ENCODE measurements at places on chromosomes 16 and 17.
A peak's percentile ranks its signal among the peaks of the same experiment; 100 is the strongest.

DNA sequence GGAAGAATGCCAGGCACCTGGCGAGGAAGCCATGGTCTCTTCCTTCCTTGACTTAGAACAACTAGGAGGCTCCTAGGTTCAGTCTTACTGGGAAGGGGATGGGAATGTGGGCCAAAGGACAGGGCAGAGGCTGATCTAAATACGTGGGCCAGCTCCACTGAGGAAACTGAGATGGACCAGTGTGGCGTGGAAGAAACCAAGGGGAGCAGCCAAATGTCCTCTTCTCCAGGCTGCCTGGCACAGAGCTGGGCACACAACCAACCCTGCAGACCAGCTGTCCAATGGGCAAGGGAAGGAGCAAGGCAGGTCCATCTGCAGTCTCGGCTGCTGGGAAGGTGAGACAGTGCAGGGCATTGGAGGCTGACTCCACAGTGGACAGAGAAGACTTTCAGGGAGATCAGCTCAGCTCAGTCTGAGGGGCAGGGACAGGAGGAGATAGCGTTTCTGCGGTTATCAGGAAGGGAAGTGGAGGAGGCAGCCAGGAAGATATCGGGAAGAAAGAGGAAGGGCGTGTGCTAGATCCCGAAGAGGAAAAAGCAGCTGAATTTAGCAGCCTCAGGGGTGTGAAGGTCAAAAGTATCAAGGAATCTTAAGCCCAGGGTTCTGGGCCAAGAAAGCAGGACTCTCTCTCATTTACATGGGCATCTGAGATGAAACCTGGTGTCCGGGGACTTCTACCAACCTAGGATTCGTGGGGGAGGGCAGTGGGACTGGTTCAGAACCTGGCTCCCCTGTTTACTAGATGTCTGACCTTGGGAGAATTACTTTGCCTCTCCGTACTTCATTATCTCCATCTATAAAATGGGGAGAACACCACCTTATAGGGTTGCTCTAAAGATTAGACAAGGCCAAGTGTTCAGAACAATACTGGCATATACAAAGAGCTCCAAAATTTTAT, 1.8 kb downstream of the KIFC3 start:
- DNase-seq: no peak

GRCh38 chr17:61345825-61346666, 53.6 kb upstream of the TBX2 start:
- DNase-seq: no peak

DNA sequence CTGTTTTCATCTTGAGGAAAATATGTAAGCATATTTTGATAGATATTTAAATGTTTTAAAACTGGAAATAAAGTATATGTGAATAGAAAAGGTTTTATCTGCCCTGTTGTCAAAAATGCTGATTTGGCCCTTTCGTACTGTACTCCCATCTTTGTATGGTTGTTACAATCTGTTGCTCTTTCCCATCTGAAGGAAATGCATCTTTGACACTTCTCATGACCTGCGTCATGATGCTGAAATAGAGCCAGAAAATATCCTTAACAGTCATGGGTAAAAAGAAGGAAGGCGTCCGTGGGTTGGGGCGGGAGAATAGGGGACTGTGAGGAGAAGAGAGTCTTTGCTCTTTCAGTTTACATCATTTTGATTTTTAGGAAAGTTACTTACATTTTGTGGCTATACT, 327.7 kb downstream of the BCAS3 start:
- DNase-seq: no peak

- DNase-seq: no peak
Measured at GRCh38 chr16:81703177-81704155, 75.6 kb upstream of the PLCG2 start.

DNA sequence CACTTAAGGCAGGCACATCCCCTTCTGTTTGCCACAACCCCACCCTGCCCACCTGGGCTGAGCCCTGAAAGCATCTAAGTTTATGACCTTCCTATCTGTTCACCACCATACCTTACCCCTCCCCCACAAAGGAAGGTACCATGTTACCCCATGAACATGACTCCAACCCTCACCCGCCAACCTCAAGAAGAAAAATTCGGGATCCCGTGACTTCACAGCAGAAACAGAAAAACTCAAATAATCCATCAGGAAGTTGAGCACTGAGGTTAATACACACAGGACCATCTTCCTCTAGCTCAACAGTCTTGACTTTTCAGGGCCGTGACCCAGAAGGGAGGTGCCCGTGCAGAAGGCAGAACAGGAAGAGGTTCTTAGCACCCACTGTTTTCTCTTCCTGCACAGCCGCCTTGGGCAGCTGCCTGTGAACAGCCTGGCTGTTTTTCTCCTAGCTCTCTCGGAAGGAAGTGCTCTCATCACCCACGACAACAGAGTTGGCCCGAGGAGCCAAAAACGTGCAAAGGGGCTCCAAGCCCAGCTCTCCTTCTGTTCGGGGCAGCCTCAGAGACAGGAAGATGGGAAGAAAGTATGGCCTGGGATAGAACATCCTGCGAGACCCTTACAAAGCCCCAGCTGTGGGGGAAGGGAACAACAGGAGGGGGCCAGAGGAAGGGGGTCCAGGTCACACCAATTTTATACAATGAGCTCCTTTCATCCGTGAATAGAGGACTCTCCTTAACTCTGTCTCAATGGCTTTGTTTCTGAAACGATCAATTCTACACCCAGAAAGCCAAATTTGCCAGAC, 101.1 kb downstream of the XYLT1 start:
- no peak for DNase-seq

DNA sequence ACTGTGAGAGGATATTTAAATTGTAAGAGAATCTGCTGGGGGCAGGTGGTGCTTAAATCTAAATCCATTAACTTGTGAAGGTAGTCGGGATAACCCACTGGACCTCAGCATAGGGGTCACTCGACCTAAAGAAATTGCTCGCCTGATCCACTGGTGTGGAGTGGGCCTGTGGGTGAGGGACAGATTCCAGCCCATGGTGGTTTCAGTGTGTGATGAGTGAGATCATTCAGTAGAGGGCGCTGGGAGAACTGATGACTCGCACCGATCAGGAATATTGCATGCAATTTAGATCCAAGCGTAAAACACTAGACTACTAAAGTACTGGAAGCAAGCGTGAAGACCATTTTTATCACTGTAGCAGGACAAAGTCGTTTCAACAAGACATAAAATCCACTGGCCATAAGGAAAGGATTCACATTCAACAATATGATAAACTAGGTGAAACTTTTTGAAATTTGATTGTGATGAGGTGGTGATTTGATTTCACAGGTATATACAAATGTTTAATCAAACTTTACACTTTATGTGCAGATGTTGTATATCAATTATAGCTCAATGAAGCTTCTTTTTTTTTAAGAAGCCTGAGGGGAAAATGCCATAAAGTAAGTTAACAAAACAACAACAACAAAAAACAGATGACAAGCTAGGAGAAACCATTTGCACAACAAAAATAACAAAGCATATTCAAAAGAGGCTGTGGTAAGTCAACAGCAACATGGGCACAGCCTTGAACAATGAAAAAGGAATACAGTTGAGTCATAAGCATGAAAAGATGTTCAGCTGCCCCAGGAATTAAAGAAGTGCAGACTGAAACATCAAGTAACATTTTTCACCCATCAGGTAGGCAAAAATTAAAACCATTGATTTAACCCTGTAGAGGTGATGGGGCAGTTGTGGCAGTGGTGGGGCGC, 7.5 kb upstream of the TMEM170A start:
- DNase-seq: peak; percentile 46

- no peak for DNase-seq
Measured at GRCh38 chr16:89153848-89154271, 17.7 kb upstream of the CDH15 start.

- peak; percentile 20 for DNase-seq
Measured at GRCh38 chr17:59620518-59621259, 994 bp downstream of the CLTC start.

DNA sequence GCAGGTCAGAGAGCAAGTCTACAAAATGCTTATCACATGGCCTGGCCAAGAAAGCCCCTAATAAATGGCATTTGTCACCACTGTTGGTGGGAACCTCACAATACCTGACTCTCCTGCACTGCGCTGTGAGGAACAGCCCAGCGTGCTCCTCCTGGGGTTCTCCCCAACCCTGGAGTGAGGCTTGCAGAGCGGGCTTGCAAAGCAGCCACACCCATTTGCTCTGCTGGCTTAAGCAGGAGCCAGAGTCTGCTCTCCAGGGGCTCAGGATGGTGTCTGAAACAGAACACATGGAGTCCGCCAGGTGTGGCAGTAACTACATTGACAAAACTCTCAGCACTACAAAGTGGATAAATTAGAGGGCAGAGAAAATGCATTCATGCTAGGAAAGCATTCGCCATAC, 331.0 kb upstream of the CCL2 start:
- no peak for DNase-seq

DNA sequence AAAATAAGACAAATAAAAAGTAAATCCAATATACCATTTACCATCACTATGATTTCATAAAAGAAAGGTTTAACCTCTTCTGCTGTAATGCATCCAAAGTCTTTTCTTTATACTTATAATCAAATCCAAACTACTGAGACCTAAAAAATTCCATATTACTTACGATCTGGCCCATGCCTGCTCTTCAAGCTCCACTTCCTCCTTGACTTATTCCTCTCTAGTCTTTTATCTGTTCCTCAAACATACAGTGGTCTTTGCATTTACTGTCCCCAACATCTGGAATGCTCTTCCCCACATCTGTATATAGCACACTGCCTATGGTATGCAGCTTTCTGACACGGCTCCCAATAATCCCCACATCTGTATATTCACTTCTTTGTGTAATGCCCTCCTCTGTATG, 33.8 kb downstream of the PCTP start:
- DNase-seq: no peak

DNA sequence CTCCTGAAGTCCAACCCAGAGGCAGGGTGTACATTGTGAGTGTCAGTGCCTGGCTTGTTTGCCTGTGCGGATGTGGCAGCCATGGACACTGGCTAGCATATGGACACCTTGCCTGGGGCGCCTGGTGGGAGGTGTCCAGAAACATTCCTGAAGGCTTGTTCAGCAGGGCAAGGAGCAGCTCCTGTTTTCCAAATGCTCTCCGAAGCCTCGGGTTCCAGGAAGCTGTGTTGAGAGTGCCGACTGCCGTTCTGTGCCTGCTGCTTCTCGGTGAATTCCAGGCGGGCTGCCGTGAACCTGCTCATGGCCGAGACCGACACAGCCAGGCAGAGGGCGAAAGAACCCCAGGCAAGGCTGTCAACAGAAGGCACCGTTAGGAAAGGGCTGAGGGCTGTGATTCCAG, 10.9 kb upstream of the DHRS7C start:
- DNase-seq: no peak

DNA sequence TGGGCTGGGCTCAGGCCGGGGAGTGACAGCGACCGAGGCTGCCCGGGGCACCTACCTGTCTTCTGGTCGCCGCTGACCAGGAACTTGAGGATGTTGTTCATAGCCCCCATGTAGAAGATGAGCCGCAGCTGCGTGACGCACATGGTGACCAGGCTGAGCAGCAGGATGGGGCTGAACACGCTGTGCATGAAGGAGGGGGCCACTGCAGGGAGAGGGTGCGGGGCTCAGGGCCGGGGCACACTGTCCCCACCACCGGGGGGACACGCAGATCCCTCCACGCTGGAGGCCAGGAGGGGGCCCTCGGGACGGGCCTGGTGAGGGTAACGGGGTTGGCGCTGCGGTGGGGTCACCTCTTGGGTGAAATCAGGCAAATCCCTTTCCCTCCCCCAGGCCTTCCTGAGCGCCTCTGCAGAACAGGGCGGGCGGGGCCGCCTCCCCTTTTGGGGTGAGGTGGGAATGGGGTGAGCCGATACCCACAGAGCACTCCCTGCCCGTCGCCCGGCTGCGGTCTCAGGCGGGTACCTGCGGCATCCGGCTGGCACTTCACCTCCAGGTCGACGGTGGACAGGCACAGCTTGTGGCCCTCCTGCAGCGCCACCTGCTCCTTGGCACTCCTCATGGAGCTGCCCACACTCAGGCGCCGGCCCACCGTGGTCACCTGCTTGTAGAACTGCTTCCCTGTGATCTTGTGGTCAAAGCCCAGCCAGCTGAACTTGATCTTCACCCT, 28.3 kb upstream of the PITPNA start:
- DNase-seq: no peak

DNA sequence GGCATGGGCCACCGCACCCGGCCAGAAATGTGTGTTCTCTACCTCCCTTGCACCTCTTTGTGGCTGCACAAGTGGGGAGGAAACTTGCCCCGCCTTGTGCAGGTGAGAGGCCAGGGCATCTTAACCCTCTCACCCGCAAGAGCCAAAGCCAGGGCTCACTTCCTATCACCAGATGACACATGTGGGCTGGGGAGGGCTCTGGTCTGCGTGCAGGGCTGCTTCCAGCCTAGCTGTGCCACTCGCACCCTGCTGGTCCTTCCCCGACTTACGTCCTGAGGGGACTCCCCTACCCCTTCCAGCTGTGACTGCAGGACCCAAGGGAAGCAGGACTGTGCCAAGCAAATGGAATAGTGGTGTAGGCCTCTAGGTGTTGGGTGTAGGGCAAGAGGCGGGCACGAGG, 6.9 kb downstream of the MIEF2 start:
- DNase-seq: no peak

GRCh38 chr17:75555679-75556153, 30.2 kb downstream of the LLGL2 start:
- no peak for DNase-seq

- DNase-seq: no peak
Measured at GRCh38 chr17:52105591-52105990, 52.9 kb downstream of the CA10 start.

- no peak for DNase-seq
Measured at GRCh38 chr17:43888548-43888947, 18.8 kb downstream of the MPP2 start.

DNA sequence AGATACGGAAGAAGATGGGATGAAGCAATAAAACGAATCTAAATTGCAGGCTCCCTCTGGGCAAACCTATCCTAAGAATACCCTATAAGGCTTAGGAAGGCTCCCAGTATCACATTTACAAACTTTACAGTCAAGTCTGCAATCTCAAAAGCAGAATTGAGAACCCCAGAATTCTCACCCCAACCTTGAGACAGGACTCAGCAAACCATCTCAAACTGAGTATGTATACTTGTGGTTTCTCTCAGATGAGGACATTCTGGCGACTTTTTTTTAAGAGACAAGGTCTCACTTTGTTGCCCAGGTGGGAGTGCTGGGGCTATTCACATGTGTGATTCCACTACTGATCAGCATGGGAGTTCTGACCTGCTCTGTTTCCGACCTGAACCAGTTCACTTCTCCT, 19.3 kb upstream of the ITGA2B start:
- no peak for DNase-seq

DNA sequence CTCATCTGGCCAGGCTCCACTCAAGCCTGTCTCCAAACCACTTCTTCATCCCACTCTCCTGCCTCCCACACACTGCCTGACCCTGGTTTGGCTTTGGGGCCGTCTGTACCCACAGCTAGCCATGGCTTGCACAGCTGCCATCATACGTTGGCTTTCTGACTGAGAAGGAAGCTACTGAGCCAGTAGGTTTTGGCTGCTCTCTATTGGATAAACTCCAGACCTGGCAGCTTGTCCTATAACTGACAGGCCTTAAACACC, 3.9 kb downstream of the MIF4GD start:
- no peak for DNase-seq

GRCh38 chr17:73393381-73393780, 81.6 kb upstream of the CDC42EP4 start:
- no peak for DNase-seq

GRCh38 chr17:38693700-38694329, 11.3 kb upstream of the MLLT6 start:
- no peak for DNase-seq

GRCh38 chr16:87278191-87279093, 38.8 kb downstream of the C16orf95 start:
- peak; percentile 7 for DNase-seq

Data from NCI-H2107 (cell line).